NCI-H1436 (cell line): ENCODE measurements at places on chromosomes 12 and 14.

- DNase-seq: peak; percentile 27
Measured at GRCh38 chr12:1083889-1084262, 92.9 kb downstream of the ERC1 start.

- DNase-seq: no peak
Measured at GRCh38 chr12:6374786-6375160, 590 bp downstream of the SCNN1A start.

- no peak for DNase-seq
Measured at GRCh38 chr12:105729181-105729771, 398.8 kb downstream of the C12orf75 start.

GRCh38 chr14:73474952-73475351, 15.8 kb upstream of the RIOX1 start:
- DNase-seq: no peak

DNA sequence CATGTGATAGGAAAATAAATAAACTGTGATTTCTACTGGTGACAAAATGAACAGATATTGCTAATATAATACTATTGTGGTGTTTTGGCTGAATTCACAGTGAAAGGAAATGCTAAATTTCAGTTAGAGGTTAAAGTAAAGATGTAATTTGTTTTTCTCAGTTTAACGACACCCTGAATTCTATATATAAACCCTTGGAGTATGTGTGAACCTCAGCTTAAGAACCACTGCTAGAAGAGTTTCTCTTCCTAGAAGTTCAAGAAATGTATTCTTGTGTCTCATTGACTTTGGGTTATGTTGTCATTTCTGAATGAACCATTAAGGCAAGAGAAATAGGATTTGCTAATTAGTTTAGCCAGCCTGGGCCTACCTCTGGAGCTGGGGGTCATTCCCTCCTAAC, 8.2 kb downstream of the FBXO34 start:
- DNase-seq: no peak

DNA sequence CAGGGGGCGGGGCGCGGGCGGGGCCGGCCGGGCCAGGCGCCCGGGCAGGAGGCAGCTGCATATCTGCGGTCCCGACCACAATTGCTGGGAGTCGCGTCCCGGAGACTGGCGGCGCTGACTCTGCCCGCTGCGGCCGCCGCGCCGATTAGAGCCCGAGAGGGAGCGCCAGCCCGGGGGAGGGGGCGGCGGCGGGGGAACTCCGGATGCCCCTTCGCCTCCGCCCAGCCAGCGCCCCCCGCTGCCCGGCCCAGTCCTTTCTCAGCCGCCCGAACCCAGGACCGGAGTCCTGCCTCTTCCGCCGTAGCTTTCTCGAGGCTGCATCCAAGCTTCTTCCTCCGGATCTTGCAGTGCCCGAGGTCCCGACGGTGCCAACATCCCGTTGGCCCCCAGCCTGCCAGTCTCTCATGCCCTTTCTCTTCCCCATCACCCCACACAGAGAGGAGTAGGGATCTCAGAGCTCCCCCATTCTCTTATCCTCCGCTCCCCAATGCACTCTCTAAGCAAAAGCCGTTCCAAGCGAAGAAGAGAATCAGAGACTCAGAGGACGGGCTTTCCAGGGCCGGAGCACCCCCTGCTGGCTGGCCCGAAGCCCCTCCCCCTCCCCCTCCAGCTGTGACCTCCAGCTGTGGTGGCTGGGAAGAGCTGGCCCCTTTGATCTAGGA, 8.8 kb upstream of the SP7 start:
- DNase-seq: peak; percentile 41
